Natural killer cell treated with Interleukin-12 subunit alpha and Interleukin-12 subunit beta and Interleukin-15 and Interleukin-18, amount 100 ng/mL, for 72 hours (primary cell): ENCODE measurements at places on chromosomes 5 and 9. TPM values are rescaled to one million over a fixed set of nuclear protein-coding genes. Genes with fewer than 3 reads are reported as not detected.
A peak's percentile ranks its signal among the peaks of the same experiment; 100 is the strongest.

DNA sequence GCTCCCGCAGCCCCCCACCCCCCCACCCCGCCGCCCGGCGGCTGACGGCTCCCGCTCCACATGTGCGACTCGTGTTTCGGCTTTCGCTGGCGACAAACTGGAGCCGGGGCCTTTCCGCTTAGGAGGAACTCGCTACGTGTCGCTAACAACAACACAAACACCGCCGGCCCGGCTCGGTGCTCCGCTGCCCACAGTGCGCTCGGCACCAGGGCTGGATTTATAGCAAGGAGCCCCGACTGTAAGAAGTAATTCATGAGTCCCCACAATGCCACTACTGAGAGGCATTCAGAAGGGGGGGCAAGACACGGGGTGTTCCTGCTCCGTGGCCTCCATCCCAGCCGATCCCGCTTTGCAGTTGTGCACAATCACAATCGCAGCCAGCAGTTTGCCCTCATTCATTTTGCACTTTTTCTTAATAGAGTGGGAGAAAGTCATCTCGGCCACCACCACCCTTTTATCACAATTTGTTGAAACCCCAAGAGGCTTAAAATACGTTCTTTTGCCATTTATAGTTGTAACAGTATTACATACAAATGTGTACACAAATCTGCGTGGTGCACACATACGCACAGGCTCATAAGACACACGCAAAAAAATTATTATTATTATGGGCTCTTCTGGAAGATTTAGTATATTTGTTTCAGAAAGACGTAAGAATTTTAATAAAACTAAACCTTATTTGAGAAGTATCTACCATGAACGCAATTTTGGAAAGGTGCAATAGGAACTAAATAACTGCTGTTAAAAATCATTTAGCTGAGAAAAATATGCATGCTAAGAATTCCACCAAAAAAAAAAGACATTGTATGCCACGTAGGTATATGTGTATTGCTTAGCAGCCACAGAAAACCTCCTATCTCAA lies 48.1 kb downstream of the EBF1 start:
- peaks cover 54% of the 10 kb centered on the region for H3K27me3 ChIP-seq
- H3K36me3 ChIP-seq = no peaks in the 10 kb centered on the region
- H3K4me3 ChIP-seq = no peak overlapping the region
- peaks cover 3% of the 10 kb centered on the region for H3K4me1 ChIP-seq
- H3K27ac ChIP-seq = no peak overlapping the region

- H3K27me3 ChIP-seq = peaks cover 32% of the 10 kb centered on the region
- H3K4me1 ChIP-seq = peaks cover 1% of the 10 kb centered on the region
- H3K36me3 ChIP-seq = peaks cover 4% of the 10 kb centered on the region
Observed at GRCh38 chr9:84716217-84716616, 46.7 kb downstream of the NTRK2 start.

GRCh38 chr5:151477101-151477500 lies 29.7 kb downstream of the SLC36A1 start:
- DNase-seq = no peak
- no peaks in the 10 kb centered on the region for H3K27me3 ChIP-seq
- no peak overlapping the region for H3K4me3 ChIP-seq
- H3K27ac ChIP-seq = no peak overlapping the region

- peaks cover 13% of the 10 kb centered on the region for H3K36me3 ChIP-seq
- H3K4me1 ChIP-seq = no peaks in the 10 kb centered on the region
- H3K27me3 ChIP-seq = peaks cover under 1% of the 10 kb centered on the region
- no peak overlapping the region for H3K4me3 ChIP-seq
Observed at GRCh38 chr5:111574311-111574710, 62.0 kb upstream of the STARD4 start.

The AIF1L gene
- not detected for total RNA-seq

The CMBL gene
- not detected for total RNA-seq

- DNase-seq = no peak
- H3K27ac ChIP-seq = no peak overlapping the region
- peaks cover 12% of the 10 kb centered on the region for H3K4me1 ChIP-seq
- no peaks in the 10 kb centered on the region for H3K27me3 ChIP-seq
- no peak overlapping the region for H3K4me3 ChIP-seq
- no peaks in the 10 kb centered on the region for H3K36me3 ChIP-seq
Observed at GRCh38 chr5:115375893-115376292, 79.4 kb upstream of the CCDC112 start.

- H3K27me3 ChIP-seq = no peaks in the 10 kb centered on the region
- H3K27ac ChIP-seq = peak overlapping the region; percentile 85
- peak overlapping the region; percentile 84 for H3K4me3 ChIP-seq
- H3K4me1 ChIP-seq = peaks cover 12% of the 10 kb centered on the region
- peaks cover 13% of the 10 kb centered on the region for H3K36me3 ChIP-seq
Observed at GRCh38 chr5:88203981-88204750, 64.5 kb downstream of the TMEM161B start.

GRCh38 chr9:35395706-35396101 lies 94.2 kb upstream of the RUSC2 start:
- DNase-seq = no peak
- no peak overlapping the region for H3K27ac ChIP-seq
- no peak overlapping the region for H3K4me3 ChIP-seq
- peaks cover 16% of the 10 kb centered on the region for H3K27me3 ChIP-seq

The G3BP1 gene
- total RNA-seq = 290 TPM

DNA sequence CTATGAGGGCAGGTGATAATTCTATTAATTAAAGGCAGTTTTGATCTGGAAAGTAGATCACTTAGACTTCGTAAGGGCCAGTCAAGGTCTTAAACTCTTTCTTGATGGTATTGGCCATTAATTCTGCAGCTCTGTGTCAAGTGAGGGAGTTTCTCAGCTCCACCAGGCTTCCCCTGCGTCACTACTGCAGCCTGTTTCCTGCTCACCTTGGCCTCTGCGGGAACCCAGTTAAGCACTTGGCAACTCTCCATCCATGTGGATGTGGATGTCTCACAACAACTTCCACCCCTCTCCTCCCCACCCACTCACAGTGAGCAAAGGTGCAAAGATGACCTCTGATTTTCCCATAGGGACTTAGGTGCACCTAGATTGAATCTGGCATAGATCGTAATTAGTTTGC lies 191.6 kb downstream of the PLK2 start:
- no peaks in the 10 kb centered on the region for H3K4me1 ChIP-seq
- DNase-seq = no peak
- no peak overlapping the region for H3K27ac ChIP-seq
- H3K27me3 ChIP-seq = peaks cover 3% of the 10 kb centered on the region
- no peaks in the 10 kb centered on the region for H3K36me3 ChIP-seq
- no peak overlapping the region for H3K4me3 ChIP-seq

The PFN3 gene
- not detected for total RNA-seq

- H3K4me3 ChIP-seq = no peak overlapping the region
- peak overlapping the region; percentile 69 for H3K27ac ChIP-seq
- no peaks in the 10 kb centered on the region for H3K36me3 ChIP-seq
- no peak for DNase-seq
- peaks cover 43% of the 10 kb centered on the region for H3K4me1 ChIP-seq
Observed at GRCh38 chr9:89515416-89515815, 17.5 kb upstream of the SEMA4D start.

DNA sequence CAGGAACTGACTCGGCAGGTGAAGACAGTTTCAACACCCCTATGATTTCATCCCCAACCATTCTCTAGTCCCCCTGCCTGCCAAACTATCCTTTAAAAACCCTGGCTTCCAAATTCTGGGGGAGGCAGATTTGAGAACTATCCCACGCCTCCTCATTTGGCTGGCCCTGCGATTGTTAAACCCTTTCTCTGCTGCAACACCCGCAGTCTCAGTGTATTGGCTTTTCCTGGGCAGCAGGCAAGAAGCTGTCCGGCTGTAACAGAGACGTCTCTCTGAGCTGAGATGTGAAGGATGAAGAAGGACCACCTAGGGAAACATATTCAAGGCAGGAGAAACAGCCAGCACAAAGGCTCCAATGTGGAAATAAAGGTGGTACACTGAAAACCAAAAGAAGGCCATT lies 6.6 kb downstream of the ST6GALNAC6 start:
- no peaks in the 10 kb centered on the region for H3K27me3 ChIP-seq
- H3K36me3 ChIP-seq = peaks cover 32% of the 10 kb centered on the region
- H3K4me3 ChIP-seq = no peak overlapping the region

DNA sequence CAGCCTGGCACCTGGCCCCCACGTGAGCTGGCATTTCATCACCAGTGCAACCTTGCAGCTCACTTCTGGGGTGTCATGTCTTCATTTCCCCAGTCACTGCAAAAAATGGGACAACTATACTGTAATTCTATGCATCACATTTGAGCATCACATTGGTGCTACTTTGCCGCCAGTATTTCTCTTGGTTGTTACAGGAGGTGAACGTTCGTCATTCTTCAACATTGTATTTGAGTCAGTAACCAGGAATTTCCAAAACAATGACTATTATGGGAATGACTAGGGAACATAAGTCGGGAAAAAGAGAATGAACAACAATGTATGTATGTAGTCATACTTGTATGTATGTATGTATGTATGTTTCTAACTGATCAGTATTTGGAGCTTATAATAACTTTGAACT lies 1278.0 kb downstream of the EFNA5 start:
- DNase-seq = no peak
- no peaks in the 10 kb centered on the region for H3K36me3 ChIP-seq
- H3K27me3 ChIP-seq = no peaks in the 10 kb centered on the region
- H3K27ac ChIP-seq = no peak overlapping the region
- H3K4me3 ChIP-seq = no peak overlapping the region
- H3K4me1 ChIP-seq = no peaks in the 10 kb centered on the region

- no peaks in the 10 kb centered on the region for H3K36me3 ChIP-seq
- no peak overlapping the region for H3K27ac ChIP-seq
- no peak for DNase-seq
- H3K4me3 ChIP-seq = no peak overlapping the region
- peaks cover 3% of the 10 kb centered on the region for H3K4me1 ChIP-seq
Observed at GRCh38 chr5:59367791-59368394, 525.6 kb downstream of the PDE4D start.

The FASTKD3 gene
- 13.6 TPM for total RNA-seq

The DOLPP1 gene
- 24.1 TPM for total RNA-seq

DNA sequence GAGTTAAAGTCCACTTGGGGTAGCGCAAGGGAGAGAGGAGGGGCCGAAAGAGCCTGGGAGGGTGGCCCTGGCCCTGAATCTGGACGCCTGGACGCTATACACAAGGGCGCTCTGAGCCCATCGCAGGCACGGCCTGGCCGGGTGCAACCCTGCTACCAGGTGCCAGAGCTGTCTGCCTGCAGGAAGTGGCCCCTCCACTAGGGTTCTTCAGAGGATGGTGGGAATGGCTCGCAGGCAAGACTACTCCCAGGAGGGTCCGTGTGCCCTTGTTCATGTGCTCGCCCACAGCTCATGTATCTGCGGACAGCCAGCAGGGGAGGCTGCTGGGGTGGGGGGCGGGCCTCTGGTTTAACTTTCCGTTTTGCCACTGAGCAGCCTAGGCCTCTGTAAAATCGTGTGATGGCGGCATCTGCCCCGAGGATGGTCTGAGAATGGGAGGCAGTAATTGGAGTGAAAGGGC lies 1.4 kb upstream of the NKD2 start:
- DNase-seq = no peak
- H3K27me3 ChIP-seq = peaks cover 34% of the 10 kb centered on the region
- H3K27ac ChIP-seq = no peak overlapping the region
- H3K4me3 ChIP-seq = peak overlapping the region; percentile 65
- no peaks in the 10 kb centered on the region for H3K36me3 ChIP-seq

The AGXT2 gene
- total RNA-seq = not detected

DNA sequence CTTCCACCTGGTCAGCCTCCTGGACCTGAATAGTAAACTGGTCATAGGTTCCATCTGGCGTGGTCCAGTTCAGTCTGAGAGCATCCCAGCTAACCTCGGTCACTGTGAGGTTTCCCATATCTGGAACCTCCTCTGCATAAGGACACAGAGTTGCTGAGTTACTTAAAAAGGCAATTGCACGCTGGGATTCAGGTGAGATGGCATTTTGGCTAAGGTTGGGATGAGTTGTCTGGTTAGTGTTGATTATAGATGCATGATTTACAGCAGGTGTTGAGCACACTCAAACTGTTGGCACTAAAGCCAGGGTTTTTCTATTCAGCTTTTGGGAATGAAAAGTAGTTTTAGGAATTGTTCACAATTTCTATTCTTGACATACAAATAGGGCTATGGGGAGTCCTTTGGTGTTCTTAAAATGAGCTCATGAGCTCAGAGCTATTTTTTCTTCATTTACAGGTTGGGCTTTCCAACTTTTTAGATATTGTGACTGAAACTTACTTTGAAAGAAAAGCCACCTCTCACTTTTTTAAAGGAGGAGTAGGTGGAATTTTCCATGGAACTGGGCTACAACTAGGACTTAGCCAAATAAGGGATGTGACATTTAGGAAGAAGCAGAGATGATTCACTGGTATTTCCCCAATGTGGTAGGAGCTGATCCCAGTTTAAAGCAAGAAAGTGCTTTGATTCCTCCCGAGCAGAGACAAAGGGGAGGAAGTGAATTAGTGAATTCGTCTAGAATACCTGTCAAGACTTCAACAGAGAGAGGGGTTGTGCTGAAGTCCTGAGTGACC lies 54.7 kb downstream of the TNC start:
- DNase-seq = no peak
- H3K4me3 ChIP-seq = no peak overlapping the region
- H3K36me3 ChIP-seq = no peaks in the 10 kb centered on the region
- H3K4me1 ChIP-seq = no peaks in the 10 kb centered on the region

DNA sequence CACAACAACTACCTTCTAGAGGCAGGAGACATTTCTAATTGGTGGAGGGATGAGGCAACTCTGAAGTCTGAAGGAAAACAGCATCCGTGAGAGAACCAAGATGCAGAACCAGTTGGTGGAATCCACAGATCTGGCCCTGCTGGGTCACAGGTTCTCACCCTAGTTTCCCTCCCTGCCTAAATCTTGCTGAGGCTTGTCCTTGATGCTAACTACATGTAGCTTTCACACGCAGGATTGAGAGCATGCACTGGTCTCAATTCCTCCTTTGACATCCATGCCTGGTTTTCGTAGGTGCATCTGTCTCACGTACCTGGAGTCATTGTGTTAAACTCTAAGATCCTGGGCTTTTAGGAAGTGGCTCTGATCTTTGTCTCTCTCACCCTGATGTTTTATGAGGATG lies 9.7 kb upstream of the F2RL1 start:
- no peaks in the 10 kb centered on the region for H3K36me3 ChIP-seq
- no peak overlapping the region for H3K4me3 ChIP-seq
- no peak overlapping the region for H3K27ac ChIP-seq
- DNase-seq = no peak
- H3K27me3 ChIP-seq = no peaks in the 10 kb centered on the region

GRCh38 chr9:112841261-112841660 lies 49.4 kb downstream of the SLC46A2 start:
- no peaks in the 10 kb centered on the region for H3K27me3 ChIP-seq
- H3K36me3 ChIP-seq = peaks cover 8% of the 10 kb centered on the region
- H3K4me3 ChIP-seq = no peak overlapping the region
- no peak overlapping the region for H3K27ac ChIP-seq

The SLC25A48 gene
- total RNA-seq = not detected

The AK3 gene
- 25.4 TPM for total RNA-seq
